ENCODE measurements at places on chromosomes 5 and 9.

DNA sequence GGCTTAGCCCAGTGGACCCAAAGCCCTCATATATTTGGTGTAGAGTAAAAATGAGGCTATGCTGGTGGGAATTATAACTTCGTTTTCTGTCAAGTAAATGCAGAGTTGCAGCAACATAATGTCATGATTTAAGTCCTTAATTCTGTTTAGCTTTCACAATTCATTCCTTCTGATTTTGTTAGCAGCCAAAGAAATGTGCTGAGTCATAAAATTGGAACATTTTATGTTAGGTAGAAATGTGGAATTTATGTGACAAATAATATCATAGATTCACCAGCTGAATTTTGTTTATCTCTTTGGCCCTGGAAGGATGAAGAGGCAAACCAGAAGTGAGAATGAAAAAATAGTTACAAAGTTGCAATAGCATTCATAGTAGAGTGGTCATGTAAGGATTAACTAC is 247.0 kb downstream of the TRPM3 start:
- DNase-seq: no peak

GRCh38 chr9:137070906-137071275 is 534 bp upstream of the SAPCD2 start:
- DNase-seq: no peak

- DNase-seq: no peak
These were observed 20.7 kb downstream of the COL23A1 start for GRCh38 chr5:178569485-178569884.

DNA sequence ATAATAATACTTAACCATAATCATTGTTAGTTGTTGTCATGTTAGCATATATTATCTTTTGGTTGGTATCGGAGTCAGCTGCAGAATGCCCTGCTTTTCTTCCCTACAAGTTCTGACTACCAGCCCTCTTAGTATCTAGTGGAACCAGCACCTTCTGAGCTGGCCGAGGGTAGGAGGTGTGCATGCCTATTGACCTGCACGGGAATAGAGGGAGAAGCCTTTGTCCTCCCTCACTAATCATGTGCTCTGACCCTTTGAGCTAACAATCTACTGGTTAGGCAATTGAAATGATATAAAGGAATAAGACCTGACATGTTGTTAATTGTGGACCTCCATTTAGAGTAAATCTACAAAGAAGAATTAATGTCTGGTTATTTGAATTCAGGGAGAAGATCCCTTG is 4.1 kb downstream of the PCSK5 start:
- DNase-seq: no peak

- DNase-seq: no peak
These were observed 298.2 kb downstream of the MAN2A1 start for GRCh38 chr5:109987970-109988369.

GRCh38 chr5:159928122-159928909 is 12.0 kb downstream of the ADRA1B start:
- peak; percentile 61 for DNase-seq

GRCh38 chr5:140242890-140243585 is 59.9 kb downstream of the PFDN1 start:
- no peak for DNase-seq

DNA sequence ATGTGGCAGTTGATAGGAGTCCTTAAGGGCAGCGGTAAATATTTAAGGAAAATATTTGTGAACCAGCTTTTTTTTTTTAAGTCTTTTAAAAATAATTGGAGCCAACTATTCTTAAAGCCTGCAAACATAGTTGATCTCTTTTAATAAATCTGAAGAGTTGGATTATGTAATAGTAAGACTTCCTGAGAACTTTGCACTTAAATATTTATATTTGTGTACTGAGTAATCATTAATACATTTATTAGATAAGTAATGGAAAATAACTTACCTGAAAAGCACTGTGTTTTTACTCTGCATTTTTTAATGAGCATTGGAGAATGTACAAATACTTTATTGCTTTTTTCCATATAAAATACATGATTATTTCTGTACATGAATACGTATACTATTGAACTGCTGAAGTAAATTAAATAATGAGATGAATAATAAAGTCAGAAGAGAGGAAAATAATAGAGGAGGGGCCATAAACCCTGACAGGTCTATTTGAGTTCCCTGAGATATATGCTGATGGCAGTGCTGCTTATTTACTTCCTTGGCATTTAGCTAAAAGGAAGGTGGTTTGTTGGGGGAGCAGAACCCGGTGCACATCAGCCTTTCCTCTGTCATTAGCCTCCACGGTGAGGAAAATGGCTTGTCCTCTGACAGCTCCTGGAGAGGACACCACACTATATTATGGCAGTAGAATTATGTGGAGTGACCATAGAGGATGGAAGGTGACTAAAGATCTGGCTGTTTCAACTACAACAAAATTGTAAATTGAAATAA is 148.0 kb downstream of the ZSWIM6 start:
- DNase-seq: no peak

- DNase-seq: no peak
These were observed 18.3 kb upstream of the MLLT3 start for GRCh38 chr9:20640331-20641187.

DNA sequence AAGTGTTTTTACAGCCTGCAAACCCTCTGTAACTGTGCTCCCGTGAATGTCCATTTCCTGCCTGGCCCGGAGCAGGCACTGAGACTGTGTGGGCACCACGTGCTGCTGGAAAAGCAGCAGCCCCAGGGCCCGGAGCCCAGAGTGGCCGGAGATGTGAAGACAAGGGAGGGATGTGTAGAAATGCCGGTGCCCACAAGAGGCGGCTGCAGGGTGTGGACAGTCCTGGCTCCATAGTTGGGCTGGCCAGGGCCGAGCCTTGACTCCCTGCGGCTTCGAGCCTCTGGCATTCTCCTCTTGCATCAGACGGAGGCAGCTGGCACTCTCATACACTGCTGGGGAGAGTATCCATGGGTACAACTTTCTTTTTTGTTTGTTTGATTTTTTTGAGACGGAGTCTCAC is 13.2 kb upstream of the GFPT2 start:
- no peak for DNase-seq

DNA sequence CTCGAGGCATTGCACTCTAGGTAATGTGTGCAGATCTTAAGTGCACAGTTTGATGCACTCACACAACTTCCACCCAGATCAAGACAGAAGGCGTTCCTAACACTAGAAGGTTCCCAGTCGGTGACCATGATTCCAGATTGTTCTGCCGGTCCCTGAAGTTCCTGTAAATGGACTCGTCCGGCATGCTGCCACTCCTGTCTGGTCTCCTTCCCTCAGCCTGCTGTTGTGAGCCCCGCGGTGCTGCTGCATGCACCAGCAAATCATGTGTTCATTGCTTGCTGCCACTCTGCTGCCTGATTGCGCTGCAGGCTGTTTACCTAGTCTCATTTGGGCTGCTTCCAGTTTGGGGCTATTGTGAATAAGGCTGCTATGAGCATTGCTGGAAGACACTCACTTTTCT is 11.5 kb downstream of the STKLD1 start:
- DNase-seq: no peak

DNA sequence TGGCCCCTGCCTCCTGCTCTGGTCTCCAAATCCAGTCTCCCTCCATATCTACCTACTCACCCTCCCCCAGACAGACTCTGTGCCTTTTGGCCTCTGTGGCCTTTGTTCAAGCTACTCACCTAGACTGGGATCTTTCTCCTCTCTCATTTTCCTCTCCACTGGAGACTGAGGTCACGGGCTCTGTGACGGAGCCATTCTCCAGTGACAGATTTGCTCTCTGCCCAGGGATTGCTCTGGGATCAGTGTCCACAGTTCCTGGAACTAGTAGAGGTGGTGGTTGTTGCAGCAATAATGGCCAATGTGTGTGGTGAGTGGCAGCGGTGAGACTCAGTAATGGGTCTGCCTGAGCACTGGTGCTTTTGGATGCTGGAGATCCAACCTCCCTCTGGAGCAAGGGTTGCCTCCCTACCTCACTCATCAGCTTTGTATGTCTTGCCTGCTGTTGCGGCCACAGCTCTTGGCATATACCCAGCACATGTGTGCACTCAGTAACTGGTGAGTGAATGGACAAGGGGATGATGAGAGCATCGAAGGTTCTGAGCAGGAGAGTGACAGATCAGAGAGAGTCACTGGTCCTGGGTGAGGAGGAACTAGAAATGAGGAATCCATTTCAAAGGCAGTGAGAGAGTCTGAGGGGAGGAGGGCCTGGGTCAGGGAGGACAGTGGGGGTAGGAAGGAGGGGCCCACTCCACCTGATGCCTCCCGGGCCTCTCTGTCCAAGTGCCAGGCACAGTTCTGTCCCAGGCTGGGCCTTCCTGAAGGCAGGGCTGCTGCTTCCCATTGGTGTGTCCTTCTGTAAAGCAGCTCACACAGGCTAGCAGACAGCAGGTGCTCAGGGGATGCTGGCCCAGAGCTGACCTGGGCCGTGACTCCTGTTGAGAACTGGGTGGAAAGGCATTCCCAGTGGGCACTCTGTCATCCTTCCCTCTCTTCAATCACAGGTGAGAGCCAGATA is 96.5 kb upstream of the PITX1 start:
- no peak for DNase-seq

- DNase-seq: no peak
These were observed 1.3 kb upstream of the REEP5 start for GRCh38 chr5:112923148-112923917.

DNA sequence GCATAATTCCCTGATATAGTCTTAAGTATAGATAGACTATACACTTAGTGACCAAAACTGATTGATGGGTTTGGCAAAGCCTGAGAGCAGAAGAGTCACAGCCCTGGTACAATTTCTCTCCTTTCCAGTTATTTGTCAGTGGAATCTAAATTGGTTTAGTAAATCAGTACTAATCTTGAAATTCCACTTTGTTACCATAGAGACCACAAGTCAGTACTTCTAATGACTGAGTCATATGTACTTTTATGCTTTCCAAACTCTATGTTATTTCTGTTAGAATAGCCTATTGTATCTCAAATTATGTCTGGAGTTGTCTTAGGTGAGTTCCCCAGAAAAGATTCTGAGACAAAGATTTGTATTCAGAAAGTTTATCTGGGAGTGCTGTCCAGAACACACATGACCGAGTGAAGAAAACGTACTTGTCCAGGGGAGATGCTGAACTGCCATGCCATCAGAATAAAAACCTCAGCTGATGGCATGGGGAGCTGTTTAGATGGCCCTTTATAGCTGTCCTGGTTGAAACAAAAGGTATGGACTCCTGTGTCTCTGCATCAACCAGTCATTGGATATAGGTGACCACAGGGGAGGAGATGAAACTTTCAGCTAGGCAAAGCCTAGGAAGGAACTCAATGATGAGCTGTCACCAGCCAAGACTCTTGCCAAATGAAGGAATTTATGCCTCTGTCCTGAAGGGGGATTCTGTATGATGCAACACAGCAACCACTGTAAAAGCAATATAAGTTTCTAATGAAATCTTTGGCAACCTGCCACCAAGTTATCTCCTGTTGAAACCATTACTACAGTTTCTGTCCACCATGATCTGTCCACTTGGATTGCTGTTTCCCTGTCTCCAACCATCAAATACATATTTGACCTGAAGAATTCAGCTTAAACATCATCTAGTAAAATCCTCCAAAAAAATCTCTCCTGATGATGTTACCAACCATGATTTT is 18.0 kb upstream of the SMC2 start:
- DNase-seq: no peak

All from thoracic aorta (tissue), 2 donors.